ENCODE measurements at places on chromosomes 7 and 10. TPM values are rescaled to one million over a fixed set of nuclear protein-coding genes. Genes with fewer than 3 reads are reported as not detected.

KCNH2 gene
- 24.5 TPM for polyA plus RNA-seq

MICALL2 gene
- 6.3 TPM for polyA plus RNA-seq

SYCE1 gene
- polyA plus RNA-seq, result 0.59 TPM

RBP3 gene
- polyA plus RNA-seq, result 0.09 TPM

MEST gene
- polyA plus RNA-seq, result 810 TPM

UPK3B gene
- polyA plus RNA-seq, result 0.22 TPM

PON3 gene
- polyA plus RNA-seq, result 3.8 TPM

RPEL1 gene
- not detected for polyA plus RNA-seq

CDHR3 gene
- polyA plus RNA-seq, result 22.2 TPM

OR2A12 gene
- polyA plus RNA-seq, result 0.09 TPM

GDF2 gene
- not detected for polyA plus RNA-seq

DNA sequence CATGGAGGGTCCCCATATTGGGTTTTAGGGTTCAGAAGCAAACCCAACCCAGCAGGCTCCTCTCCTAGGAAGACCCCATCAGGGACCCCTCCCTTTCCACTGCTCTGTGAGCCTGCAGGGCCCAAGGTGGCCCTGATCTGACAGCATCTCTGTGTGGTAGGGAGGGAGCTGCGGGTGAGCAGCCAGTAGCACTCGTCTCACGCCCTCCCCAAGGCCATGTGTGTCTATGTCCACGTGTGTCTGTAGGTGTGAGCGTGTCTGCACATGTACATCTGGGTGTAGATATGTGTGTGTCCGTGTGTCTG is 103.5 kb upstream of the FAM20C start:
- DNase-seq, result no peak

DNA sequence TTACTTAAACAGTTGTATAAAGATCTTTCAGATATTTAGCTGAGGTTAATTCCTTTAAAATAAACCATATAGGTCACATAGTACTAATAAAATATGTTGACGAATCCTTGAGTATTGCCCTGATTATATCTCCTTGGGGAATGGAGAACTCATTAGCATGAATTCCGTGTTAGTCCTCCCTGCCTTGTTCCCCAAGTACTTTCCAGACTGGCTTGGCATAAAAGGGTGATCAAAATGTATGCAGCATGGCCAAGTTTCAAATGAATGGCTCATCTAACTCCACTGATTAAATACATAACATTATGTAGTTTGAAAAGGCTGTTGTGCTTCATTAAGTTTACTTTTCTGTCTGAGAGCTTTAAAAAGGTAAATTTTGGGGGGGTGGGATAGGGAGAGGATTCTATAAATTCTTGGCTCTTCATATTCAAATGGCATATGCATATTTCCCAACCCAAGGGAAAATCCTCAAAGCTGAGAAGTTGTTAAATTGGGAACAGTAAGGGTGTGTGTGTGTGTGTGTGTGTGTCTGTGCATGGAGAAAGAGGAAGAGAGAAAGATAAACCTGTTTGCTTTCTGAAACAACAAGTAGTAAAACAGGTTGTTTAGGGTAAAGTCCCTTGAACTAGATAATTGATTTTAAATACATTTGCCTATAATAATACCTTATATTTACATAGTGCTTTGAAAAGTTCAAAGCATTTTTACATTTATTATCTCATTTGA is 4.8 kb upstream of the ADD3 start:
- no peak for DNase-seq

DNA sequence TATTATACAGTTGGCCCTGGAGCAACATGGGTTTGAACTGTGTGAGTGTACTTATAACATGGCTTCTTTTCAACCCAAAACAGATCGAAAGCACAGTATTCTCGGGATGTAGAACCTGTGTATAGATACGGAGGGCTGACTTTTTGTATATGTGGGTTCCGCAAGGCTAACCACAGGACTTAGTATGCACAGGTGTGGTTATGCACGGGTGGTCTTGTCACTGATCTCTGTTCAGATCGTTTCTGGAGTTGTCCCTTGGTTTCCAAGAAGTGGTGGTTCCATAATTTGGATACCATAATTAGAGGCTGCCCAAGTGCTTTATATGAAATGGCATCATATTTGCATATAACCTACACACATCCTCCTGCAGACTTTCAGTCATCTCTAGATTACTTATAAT is 10.9 kb upstream of the BHLHA15 start:
- DNase-seq, result no peak

DNA sequence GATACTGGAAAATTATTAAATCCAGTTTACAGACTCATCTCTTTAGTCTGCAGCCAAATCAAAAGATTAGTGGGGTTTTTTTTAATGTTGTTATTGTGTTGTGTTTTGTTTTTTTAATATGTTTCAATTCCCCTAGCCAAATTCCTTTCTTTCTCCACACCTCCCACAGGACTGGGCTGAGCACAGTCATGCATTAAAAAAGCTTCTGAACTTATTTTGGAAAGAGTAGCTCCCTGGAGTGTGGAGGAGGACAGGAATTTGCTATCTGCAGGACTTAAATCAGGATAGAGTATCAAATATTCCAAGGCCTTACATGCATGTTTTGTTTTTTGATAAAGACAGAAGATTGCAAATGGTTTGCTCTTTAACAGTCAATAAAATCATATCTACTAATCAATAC is 90.7 kb downstream of the GNAI1 start:
- no peak for DNase-seq

DNA sequence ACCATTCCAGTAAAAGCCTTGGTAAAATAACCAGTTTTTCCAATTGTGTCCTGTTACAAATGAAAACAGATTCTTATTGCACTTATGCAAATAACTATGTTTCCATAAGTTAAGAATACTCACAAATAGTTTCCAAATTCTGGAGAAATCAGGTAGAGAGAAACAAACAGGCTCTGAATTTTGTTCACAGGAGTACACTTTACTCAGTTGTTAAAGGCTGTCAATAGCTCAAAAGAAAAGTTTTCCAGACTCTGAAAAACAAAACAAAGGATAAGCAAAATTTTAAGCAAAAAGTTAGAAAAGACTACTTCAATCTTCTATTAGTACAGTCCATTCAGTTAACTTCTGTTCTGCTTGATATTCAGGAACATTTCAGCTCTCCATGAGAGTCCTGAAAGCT is 32.8 kb upstream of the ZNF365 start:
- no peak for DNase-seq

DNA sequence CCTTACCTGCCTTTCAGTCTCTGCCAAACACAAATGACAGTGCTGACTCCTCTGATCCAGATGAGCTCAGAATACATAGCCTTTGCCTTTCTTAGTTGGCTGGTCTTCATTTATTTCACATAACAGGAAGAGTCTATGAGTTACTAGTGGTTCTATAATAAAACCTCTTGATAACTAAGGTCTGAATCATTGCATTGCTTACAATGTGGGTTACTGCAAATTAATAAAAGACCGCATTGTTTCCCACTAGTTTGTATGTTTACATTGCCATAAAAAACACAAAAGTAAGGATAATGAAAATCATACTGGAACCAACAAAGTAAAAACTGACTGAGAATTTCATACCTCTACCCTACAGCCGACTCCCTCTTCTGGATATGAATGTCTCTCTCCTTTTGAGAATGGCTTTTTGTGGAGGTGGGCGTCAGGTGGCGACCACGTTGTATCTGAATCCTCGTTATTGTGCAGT is 62.0 kb upstream of the AKR1E2 start:
- DNase-seq, result no peak

DNA sequence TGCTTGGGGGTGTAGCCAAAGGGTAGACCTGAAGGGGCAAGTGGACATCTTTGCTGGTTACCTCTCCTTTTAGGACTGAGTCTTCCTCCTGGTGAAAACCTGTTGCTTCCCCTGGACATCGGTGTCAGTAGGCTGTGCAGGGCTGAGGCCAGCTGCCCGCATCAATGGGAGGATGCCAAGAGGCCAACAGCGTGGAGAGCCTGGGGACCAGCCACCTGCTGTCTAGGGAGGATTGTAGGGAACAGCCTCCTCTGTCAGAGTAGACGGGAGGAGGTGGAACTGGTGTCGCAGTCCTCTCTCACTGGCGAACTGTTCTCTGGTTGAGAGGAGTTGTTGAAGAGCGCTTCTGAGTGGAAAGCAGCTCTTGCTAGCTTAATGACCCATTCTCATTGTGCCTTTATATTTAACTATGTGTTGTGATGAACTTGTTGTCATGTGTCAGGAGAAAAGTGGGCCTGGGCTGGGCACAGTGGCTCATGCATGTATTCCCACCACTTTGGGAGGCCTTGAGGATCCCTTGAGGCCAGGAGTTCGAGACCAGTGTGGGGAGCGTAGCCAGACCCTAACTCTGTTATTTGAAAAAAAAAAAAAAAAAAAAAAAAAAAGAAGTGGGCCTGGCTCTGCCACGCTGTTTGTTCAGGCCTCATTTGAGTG is 1.8 kb downstream of the SUFU start:
- no peak for DNase-seq

GRCh38 chr7:120052884-120053382 is 220.0 kb upstream of the KCND2 start:
- peak; percentile 26 for DNase-seq

- no peak for DNase-seq
Measured at GRCh38 chr7:93298206-93298605, 66.0 kb downstream of the VPS50 start.

- no peak for DNase-seq
Measured at GRCh38 chr7:28539289-28539981, 127.1 kb downstream of the CREB5 start.

GRCh38 chr7:158416283-158416933 is 171.2 kb downstream of the PTPRN2 start:
- no peak for DNase-seq

- no peak for DNase-seq
Measured at GRCh38 chr10:35739998-35740397, 97.9 kb upstream of the FZD8 start.

GRCh38 chr7:75739796-75740672 is 1.3 kb upstream of the HIP1 start:
- peak; percentile 13 for DNase-seq

DNA sequence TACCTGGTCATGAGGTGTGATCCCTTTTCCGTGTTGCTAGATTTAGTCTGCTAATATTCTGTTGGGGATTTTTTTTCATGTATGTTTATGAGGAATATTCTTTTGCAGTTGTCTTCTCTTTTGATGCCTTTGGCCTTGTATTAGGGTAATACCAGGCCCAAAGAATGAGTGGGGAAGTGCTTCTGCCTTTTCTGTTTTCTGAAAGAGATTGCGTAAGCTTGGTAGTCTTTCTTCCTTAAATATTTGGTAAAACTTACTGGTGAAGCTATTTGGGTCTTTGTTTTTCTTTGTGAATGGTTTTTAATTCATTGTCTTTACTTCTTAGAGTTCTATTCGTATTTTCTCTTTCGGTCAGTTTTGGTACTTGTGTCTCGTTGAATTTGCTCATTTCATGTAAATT is 51.1 kb downstream of the SHH start:
- no peak for DNase-seq

DNA sequence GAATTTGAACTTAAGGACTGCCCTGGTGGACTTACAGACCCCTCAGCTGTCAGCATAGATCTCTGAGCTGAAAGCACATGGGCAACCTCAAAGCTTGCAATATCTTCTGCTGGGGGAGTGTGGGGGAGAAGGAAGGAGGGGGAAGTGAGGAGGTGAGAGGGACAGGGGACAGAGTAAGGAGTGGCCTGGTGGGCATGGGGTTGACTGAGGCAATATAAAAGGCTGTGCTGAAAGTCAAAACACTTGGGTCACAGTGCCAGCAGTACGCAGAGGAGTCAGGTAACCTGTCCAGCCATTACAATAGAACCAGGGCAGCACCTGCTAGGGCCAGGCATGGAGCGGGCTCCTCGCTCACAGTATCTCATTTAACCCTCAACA is 43.2 kb downstream of the PPP1R3C start:
- DNase-seq, result no peak

DNA sequence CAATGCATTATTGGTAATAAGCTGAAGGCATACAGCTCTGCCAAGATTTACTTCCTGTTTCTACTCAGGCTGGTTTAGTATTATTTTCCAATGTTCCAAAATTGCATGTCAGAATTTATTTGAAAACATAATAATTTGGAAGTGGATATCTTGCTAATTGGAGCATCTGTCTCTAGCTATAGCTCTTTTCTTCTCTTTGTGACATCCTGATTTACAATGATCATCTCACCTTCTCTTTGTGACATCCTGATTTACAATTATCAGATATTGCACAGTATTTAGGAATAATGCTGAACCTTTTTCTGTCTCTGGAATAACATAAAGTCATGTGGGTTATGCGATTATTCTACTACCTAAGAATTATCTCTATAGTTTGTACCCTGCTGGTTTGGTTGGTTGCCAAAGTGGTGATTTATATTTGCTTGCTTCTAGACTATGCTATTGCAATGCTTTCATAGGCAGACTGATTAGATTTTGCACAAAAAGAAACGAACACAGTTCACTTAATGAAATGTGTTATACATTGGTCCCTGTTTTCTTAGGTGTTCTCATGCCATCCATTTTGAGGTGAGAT is 44.3 kb upstream of the CABCOCO1 start:
- DNase-seq, result no peak

GRCh38 chr7:158534598-158534997 is 53.0 kb downstream of the PTPRN2 start:
- DNase-seq, result no peak

DNA sequence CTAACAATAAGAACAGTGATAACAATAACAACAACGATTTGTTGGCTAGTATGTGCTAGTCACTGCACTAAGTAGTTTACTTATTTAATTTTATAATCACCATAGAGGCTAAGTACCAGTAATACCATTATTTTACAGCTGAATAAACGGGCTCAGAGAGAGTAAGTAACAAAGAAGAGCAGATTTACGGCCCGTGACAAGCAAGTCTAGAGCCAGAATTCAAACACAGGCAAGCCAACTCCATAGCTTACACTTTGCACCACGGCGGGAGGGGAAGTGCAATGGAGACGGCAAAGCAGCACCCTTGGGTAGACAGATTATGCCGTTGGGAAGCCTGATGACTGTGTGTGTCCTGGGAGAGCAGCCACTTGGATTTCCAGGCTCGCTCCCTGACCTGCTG is 1.2 kb upstream of the OR6V1 start:
- no peak for DNase-seq

DNA sequence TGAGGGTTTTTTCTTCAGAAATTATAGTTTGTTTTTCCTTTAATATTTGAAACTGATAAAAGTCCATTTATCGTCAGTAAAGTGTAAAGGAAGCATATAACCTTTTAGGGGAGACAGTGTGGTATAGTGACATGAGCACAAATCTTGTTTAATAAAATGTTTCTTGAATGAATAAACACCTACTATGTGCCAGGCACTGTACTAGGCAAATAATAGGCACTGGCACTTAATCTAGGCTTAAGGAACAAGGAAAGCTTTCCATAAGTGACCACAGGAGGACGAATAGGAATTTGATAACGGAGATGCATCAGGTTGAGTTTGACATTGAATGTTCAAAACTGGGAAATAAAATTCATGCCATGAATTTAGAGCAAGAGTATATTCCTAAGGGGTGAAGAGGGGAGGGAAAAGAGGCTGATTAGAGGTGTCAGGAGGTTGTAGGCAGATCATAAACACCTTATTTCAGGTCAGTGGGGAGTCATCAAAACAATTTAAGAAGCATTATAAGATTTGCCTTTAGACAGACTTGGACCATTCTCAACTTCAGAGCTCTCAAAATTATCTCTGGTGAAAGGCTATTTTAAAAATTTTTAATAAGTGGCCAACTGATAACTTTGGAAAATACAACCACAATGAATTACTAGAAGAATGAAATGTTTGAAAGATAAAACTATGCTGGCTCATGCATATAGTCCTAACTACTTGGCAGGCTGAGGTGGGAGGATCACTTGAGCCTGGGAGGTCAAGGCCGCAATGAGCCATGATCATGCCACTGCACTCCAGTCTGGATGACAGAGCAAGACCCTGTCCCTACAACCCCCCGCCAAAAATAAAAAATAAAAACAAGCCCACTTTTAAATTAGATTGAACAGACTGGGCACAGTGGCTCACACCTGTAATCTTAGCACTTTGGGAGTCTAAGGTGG is 22.4 kb downstream of the RALA start:
- no peak for DNase-seq
